ENCODE measurements at places on chromosomes 2 and 18.
A peak's percentile ranks its signal among the peaks of the same experiment; 100 is the strongest.

GRCh38 chr2:241356871-241357260 is 781 bp downstream of the FARP2 start:
- DNase-seq, result no peak

GRCh38 chr2:26432859-26433258 is 31.1 kb downstream of the DRC1 start:
- no peak for DNase-seq

- DNase-seq, result no peak
Observed at GRCh38 chr2:152814475-152815030, 96.1 kb downstream of the ARL6IP6 start.

GRCh38 chr2:236971131-236971821 is 114.4 kb upstream of the COPS8 start:
- no peak for DNase-seq

DNA sequence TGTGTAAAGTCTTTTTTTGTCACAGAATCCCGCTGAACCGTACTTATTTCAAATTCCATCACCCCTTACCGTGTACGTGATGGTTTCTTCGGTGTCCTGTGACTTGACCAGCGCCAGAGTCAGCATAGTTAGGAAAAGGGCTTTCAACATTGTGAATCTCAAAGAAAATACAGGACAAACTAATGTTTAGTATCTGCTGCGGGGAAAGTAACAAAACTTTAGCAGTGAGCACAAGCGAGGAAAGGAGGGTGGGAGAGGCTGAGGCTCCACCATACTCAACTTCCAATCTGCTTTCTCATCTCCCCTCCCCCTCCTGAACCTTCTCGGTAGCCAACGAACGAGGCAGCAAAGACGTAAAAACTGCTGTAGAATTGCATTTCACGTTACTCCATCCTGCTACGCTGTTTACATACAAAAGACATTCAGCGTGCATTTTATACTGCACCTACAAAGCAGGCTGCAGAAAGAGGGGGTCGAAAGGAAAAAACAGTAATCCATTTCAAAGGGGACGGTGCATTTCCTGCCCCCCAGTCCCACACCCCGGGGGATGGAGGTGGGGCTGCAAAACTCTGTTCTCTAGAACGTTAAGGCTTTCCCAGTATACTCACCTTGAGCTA is 1.2 kb downstream of the EFEMP1 start:
- DNase-seq, result no peak

GRCh38 chr2:168700615-168701245 is 101.7 kb upstream of the NOSTRIN start:
- DNase-seq, result no peak

DNA sequence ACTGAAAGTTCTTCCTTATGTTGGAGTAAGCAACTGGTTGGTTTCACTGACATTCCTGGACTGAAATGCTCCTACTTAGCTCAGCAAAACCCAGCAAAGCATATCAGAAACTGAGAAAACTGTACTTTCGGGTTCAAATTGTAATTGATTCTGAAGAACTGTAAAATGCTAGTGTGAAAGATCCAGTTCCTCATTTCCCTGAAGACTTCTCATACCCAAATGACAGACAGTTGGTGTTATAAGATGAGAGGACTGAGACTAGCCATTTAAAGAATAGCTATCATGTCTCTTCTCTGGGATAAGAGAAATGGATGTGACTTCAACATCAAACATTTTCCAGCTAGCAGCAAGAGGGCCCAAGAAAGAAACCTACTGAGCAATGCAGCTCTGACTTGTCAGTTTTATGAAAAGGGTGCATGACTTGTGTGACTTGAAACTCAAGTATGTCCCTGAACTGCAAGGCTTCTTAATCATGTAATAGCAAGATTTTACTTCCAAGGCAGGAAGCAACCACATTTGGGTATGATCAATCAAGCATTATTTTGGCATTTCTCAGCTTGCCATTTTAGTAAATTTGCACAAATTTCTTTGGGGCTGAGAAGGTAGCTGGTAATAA is 420.3 kb upstream of the MMADHC start:
- DNase-seq, result no peak

- DNase-seq, result no peak
Observed at GRCh38 chr2:27322301-27322765, 564 bp downstream of the MPV17 start.

DNA sequence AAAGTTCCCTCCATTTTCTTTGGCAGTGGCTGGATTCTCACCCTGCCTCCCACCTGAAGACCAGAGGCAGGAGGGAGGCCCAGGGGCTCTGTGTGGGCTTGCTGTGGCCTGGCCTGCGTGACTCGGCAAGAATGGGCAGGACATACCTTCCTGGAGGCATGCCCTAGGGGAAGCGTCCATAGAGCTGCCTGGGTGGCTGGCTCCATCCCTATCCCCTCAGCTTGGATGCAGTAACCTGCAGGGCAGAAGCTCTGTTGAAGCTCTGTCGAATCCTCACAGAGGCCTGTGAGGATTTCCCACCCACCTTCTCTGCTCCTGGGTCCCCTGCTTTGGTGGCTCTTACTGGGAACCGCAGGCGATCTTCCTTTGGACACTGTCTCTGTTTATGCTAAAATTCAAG is 1.3 kb upstream of the PRSS56 start:
- DNase-seq, result no peak

DNA sequence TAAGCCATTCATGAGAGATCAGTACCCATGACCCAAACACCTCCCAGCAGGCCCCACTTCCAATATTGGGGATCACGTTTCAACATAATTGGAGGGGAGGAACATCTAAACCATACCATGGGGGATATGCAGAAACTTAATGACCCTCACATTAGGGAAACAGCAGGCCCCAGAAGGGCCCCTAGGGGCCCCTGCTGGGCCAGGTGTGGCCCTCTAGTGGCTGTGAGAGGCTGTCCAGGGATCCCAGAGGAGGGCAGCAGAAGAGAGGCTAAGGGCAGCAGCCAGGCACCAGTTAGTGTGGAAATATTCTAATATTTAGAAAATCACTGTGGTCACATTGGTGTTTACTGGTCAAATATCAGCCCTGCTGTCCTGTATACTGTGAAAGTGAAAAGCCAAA is 49.3 kb upstream of the ANKRD44 start:
- DNase-seq, result no peak

DNA sequence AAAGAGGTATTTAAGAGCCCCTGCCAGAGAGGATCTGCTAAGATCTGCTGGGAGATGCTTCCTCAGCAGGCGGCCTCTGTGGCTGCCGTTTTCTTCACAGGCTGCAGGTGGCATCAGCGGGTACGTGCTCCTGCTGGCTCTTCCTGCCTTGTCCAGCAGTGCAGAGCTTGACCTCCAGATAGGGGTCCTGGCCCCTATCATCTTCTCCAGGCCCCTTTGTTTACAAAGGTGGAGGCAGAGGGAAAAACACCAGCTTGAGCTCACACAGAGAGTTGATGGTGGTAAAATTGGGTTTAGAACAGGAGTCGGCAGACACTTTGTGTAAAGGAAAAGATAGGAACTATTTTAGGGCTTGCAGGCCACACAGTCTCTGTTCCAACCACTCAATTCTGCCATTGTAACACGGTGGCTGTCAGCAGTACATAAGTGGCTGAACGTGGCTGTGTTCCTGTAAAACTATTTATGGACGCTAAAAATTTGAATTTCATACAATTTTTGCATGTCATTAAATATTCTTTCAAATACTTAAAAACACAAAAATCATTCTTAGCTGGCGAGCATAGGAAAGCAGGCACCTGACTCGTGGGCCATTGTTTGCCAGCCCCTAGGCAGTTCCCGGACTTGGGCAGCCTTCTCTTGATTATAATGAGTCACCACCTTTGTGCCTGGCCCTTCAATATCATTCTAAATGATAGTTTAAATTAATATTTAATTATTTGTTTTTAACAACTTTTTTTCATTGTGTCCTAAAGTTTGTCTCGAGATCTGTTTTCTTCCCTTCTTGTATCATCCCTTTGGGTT is 98.2 kb upstream of the B3GNT7 start:
- peak; percentile 2 for DNase-seq

GRCh38 chr18:26335156-26335555 is 108.9 kb downstream of the TAF4B start:
- no peak for DNase-seq

- DNase-seq, result no peak
Observed at GRCh38 chr18:30302181-30302580, 740.4 kb downstream of the DSC3 start.

DNA sequence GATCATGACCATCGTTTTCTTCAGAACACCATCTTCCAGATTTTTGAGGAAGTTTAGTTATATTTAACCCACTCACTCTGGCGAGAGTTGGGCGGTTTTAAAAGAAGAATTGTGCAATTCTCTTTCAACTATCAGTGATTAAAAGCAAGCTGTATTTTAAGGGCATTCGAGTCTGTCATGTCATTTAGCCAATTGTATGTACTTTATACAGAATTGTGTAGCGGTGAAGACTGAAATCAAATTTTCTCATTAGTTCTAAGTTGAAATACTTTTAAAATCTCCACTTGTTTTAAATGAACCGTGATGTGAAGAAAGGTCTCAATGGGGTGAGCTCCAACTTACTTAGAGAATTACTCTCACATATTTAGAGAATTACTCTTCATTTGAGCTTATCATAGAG is 214.6 kb upstream of the DTNA start:
- no peak for DNase-seq

DNA sequence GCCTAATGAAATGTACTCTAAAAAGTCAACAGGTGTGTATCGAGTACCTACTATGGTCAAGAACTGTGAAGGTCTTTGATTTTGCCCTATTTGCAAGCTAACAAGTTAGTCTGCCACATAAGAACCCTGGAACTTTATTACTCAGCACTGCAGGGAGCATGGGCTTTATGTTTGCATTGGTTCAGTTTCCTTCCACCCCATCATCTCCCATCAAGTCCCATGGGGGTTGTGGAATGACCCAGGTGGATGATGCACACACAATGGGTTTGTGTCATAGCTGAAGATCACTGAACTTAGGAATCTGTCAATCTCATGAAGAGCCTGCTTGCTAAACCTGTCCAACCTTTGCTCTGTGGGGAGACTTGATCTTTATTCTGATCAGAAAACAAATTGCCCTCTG is 265.5 kb downstream of the RPRM start:
- DNase-seq, result no peak

- DNase-seq, result no peak
Observed at GRCh38 chr2:80300954-80301353, 3.6 kb downstream of the LRRTM1 start.

- DNase-seq, result no peak
Observed at GRCh38 chr2:78120275-78120674, 598.1 kb upstream of the LRRTM4 start.

DNA sequence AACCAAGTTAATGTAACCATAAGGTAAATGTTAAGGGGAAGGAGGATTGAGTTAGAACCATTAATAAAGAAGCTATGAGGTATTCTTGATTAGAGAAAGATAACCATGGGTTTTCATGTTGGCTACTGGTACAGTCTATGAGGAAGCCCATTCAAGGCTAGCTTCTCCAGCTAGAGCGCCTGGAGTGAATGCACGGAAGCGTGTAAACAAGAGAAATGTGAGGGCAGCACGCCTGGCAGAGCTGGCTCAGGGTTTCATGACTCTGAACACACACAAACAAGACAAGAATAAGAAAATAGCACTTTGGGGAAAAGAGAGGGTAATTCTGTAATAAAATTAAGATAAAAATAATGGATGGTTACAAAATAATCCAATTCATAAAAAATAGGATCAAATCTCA is 255.3 kb downstream of the PDE11A start:
- no peak for DNase-seq

GRCh38 chr18:44323125-44323524 is 357.6 kb upstream of the SETBP1 start:
- no peak for DNase-seq

GRCh38 chr2:238697193-238698071 is 150.5 kb upstream of the TWIST2 start:
- DNase-seq, result no peak

GRCh38 chr2:45406621-45407020 is 204.4 kb downstream of the SRBD1 start:
- no peak for DNase-seq

- no peak for DNase-seq
Observed at GRCh38 chr18:49632588-49632987, 70.7 kb downstream of the LIPG start.

DNA sequence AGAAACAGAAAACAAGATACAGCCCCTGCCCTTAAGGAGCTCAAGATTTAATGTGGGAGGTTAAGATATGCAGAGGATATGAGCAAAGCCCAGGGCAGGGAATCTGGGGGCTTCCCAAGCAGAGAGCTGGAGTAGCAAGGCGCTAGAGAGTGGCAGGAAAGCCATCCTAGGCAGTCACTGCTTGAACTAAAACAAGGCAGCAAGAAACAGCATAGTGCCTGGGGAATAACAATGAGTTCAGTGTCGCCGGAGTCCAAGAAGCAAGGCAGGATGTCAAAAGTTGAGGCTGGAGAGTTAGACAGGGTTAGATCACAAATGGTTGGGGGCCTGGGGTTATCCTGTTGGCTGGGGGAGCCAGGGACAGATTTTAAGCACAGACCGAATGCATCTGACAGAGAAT is 24.6 kb downstream of the CDH2 start:
- DNase-seq, result no peak

DNA sequence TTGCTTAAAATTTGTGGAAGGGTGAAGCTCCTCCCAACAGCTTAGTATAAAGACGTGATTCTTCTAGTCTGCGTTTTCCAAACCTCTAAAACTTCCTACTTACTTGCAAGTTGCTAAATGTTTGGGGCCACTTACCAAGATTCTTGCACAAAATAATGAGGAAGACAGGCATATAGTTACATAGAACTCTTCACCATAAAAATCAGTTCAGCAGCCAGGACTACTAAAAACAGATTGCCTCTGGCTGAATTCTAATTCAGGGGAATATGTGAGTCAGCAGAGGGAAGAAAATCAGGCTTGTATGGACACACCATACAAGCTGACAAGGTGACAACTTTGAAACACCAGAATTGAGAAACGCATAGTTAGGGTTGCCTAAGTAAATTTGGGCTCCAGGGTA is 2.8 kb upstream of the PEX13 start:
- no peak for DNase-seq

- DNase-seq, result no peak
Observed at GRCh38 chr2:200297989-200298388, 8.5 kb upstream of the SPATS2L start.

DNA sequence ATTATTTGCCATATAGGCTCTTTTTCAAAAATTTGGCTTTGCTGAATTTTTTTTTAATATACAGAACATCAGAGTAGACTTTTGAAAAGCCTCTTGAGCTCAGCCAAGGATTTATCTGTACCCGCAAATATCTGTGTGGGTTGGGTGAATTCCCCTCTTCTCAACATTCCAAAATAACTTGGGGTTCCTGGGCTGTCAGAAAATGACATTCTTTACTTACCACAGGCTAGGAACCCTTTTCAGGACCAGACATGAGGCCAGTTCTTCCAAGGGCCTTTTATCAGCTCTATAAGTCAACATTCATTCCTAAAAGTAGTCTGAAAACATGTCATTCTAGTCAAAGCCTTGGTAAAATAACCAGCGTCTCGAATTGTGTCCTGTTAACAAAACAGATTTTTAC is 28.8 kb upstream of the FEZ2 start:
- DNase-seq, result no peak

- DNase-seq, result no peak
Observed at GRCh38 chr18:74613381-74613780, 15.7 kb downstream of the ZNF407 start.

Data from activated T-helper 1 cell treated with anti-CD3 and anti-CD28 coated beads, Interleukin-2, amount 50 U/mL, for 16 hours (primary cell).